ENCODE measurements at places on chromosomes 2 and 18.

DNA sequence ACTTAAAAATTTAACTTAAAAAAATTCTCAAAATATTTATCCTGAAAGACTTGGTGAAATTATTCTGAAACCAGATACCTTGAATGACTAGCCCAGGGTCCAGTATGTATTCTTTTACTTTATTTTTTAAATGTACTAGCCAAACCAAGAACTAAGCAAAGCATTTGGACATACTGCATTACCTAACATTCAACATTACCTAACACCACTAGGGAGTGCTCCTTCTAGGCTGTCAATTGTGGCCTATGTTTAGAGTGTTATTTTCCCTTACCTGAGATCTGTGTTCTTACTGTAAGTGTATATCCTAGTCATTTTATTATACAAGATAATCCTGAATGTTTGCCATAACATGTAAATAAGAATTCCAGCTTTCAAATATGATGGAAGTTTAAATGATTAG, 496.6 kb downstream of the PTPRM start:
- DNase-seq: no peak

DNA sequence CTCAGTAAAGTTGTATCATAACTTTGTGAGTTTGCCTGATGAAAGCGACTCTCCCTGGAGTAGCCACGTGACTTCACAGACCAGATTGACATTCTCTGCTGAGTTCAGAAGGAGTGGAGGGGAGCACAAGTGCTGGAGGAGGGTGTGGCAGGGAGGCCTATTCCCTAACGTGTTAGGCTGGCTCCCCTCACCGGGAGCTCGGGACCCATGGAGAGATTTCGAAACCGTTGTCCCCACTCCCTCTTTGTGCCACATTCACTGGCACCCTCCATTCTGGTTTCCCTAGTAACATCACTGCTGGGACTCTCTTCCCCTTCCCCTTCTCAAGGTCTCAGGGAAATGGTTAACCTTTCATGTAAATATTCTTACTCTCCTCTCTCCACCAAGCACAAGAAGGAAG, 279.9 kb downstream of the ALPK2 start:
- no peak for DNase-seq

DNA sequence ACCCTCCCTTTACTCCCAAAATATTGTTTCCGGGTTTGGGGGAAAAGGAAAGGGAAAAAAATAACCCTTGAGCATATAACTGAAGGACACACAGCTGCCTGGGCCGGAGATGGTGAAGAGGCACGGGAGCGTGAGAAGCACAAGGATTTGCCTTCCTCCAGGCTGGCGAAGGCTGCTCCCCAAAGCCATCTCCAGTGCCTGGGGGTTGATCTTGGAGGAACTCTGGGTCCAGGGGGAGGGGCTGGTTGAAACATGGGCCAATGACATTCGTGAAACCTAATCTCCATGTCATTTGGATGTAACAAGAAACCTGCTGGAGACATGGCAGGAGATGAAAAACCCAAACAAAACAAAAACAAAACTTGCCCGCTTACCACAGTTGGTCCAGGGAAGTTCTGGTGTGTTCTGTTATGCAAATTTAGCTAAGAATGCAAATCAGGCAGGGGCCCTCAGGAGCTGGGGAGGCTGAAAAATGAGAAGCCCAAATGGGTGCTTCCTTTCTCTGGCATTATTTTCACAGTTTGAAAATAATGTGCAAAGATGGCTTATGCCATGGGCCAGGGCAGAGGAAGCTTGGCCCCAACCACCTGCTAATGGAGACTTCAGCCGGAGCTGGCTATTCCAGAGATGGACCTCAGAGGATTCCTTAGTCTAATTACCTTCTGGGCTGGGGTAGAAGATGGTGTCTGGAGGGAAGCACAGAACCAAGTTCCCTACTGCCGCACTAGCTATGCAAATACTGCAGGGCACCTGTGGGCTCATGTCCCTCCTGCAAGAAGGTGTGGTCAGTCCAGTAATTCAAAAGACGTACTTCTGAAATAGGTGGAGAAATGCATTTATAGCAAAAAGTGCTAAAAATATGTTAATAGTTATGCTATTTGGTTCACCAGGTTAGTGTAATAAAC, 180.9 kb downstream of the BCL2 start:
- no peak for DNase-seq

DNA sequence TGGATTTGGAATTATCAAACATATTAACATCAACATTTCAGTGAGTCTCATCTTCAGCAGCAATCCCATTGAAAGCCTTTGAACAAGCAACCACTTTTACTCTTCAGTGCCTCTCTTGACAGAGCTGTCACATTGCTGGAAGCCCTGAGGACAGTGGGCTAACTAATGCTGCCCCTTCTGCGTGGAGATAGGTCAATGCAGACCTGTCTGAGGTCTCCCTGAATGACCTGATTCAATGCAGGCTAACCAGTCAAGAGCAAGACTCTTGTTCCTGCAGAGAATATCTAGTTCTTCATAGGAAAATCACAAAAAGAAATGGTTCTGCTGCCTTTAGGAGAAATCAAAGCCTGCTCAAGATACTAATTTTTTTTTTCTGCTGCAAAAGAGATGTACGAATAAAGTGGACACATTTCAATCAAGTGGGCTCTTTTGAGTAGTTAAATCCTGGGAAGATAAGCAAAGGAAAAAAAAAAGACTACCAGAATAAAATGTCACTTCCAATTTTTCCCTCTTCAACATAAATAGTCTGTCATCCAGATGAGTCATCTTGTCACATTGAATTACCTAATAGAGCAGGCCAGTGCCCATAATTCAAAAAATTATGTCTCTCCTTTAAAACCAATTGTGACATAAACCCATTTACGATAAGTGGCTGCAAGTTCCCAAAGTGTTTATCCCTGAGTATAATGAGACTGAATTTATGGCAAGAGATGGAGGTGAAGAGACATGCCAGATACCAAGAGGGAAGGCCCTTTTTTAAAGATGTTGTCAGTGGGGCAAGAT, 1269.0 kb upstream of the DDX18 start:
- no peak for DNase-seq

- DNase-seq: no peak
Measured at GRCh38 chr2:226658555-226658954, 141.1 kb downstream of the IRS1 start.

GRCh38 chr2:173979751-173980351, 14.7 kb upstream of the SP3 start:
- no peak for DNase-seq

DNA sequence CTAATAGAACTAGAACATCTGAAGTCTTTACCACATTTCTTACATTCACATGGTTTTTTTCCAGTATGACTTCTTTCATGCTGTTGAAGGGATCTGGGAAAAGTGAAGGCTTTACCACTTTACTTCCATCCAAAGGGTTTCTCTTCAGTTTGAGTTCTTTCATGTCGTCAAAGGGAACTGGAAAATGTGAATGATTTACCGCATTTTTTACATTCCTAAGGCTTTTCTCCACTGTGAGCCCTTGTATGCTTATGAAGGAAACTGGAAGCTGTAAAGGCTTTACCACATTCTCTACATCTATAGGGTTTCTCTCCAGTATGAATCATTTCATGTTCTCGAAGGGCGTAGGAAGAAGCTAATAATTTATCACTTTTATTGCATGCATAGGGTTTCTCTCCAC, 46.7 kb downstream of the NBEAL1 start:
- DNase-seq: no peak

GRCh38 chr18:58321986-58322385, 278.0 kb downstream of the NEDD4L start:
- DNase-seq: peak; percentile 85

DNA sequence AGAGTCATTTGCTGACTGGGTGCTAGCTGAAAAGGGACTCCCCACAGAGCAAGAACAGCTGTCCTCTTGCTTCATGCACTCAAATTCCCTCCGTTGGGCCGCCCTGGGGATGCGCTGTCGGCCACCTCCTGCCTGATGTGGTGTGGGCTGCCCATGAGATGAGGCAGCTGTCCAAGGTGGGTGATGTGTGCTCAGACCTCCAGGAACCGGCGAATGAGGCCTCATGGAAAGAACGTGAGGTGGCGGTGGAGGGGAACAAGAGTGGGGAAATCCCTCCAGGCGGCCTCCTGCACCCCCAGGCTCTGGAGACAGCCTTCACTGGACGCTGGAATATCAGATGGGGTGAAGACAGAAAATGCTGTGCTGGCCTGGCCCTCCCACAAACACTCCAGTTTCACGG, 79.8 kb downstream of the LONRF2 start:
- DNase-seq: no peak

GRCh38 chr18:69854455-69854854, 93.2 kb downstream of the CD226 start:
- DNase-seq: no peak

DNA sequence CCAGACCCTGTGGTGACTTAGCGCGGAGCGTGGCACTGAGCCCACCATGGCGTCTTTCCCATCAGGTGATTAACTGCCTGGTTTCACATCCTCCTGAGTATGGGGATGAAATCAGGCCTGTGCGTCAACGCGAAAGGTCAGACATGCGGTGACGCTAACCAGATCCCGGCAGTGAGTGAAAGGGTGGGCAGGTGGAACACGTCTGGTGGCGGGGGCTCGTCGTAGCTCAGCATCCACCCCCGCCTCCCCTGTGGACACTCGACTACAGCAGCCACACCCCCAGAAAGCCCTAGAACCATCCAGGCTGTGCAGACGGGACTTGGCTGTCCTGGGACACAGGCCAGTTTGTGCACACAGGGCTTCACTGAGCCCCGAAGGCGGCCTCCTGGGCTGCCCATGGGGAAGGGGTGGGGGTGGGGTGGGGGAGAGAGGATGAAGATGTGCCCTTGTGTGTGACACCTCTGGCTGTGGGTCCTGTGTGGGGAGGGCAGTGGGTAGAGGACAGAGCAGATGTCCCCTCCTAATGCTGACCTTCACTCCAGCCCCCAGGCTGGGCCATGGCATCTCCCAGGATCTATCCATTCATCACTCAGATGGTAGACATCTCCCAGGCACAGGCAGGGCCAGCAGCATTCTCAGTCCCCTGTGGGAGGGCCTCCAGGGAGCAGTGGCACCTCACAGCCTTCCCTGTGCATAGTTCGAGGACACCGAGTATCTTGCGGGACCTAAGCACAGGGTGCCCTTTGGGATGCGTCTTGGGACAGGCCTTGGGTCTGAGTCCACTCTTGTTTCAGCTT, 27.5 kb downstream of the RAMP1 start:
- DNase-seq: no peak

GRCh38 chr18:75408554-75409506, 18.7 kb downstream of the SMIM21 start:
- peak; percentile 59 for DNase-seq

DNA sequence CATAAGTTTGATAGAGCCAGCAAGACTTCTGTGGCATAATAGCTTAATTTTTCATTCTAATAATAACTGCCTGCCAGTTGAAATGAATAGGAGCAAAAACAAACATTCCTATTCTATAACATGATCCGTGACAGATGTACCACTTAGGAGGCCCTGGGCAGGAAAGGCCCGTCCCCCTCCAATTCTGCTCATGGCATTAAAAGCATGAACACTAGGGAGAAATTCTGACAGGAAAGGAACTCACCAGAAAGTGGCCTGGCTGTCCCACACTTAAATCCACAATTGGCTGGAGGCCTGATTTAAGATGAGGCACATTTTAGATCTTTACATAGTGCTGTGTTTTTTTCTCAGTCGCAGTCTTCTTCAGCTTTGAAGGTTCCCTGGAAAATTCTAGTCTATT, 261.9 kb upstream of the ETAA1 start:
- DNase-seq: no peak

- peak; percentile 71 for DNase-seq
Measured at GRCh38 chr2:230925879-230926765, 1.1 kb upstream of the GPR55 start.

GRCh38 chr18:51211552-51211951, 14.1 kb upstream of the MEX3C start:
- peak; percentile 87 for DNase-seq
